ENCODE measurements at places on chromosomes 2 and 18. TPM values are rescaled to one million over a fixed set of nuclear protein-coding genes. Genes with fewer than 3 reads are reported as not detected.

DNA sequence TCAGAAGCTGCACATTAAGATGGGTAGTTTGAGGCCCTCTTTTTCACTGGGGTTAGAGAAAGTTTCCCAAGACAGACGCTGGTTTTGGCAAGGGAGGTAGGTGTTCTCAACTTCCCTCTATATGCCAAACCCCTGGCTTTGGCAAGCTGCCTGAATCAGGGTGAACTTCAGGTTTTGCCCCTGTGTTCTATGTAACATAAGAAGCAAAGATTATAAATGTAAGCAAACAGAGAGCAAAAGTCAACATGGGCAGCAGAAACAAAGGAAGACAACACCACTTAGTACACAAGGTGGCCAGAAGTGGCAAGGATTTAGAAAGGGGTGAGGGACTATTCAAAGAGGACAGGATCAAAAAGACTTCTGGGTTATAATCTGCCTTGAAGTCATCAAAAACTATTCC, 70.5 kb upstream of the TFCP2L1 start:
- no peaks in the 10 kb centered on the region for H3K27me3 ChIP-seq
- peaks cover 6% of the 10 kb centered on the region for H3K4me1 ChIP-seq
- no peak overlapping the region for H3K27ac ChIP-seq
- peaks cover 13% of the 10 kb centered on the region for H3K36me3 ChIP-seq
- no peak for DNase-seq

- no peak for DNase-seq
- no peak overlapping the region for H3K27ac ChIP-seq
- peaks cover 2% of the 10 kb centered on the region for H3K27me3 ChIP-seq
- H3K4me1 ChIP-seq, result peaks cover 3% of the 10 kb centered on the region
- no peaks in the 10 kb centered on the region for H3K36me3 ChIP-seq
Measured at GRCh38 chr2:145026456-145027455, 506.8 kb upstream of the ZEB2 start.

GRCh38 chr2:656676-657075, 20.5 kb downstream of the TMEM18 start:
- H3K4me1 ChIP-seq, result no peaks in the 10 kb centered on the region
- H3K27me3 ChIP-seq, result no peaks in the 10 kb centered on the region
- no peak for DNase-seq
- H3K36me3 ChIP-seq, result no peaks in the 10 kb centered on the region

DNA sequence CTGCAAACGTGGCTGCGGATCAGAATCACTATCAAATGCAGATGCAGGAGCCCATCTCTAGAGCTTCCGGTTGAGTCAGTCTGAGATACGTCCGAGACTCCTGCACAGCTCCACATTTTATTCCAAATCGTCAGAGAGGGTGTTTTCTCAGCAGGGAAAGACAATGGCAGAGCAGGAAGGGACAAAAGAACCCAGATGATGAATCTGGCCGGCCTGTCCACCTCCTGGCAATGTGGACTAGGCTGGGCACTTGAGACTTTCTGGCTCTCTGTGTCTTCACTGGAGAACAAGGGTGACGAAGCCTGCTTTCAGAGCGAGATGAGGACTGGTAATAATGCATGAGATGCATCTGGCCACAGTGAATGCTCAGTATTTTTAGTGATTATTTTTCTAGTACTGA, 255.9 kb upstream of the MYT1L start:
- H3K27ac ChIP-seq, result no peak overlapping the region
- H3K4me1 ChIP-seq, result no peaks in the 10 kb centered on the region
- no peaks in the 10 kb centered on the region for H3K27me3 ChIP-seq
- H3K4me3 ChIP-seq, result no peak overlapping the region

DNA sequence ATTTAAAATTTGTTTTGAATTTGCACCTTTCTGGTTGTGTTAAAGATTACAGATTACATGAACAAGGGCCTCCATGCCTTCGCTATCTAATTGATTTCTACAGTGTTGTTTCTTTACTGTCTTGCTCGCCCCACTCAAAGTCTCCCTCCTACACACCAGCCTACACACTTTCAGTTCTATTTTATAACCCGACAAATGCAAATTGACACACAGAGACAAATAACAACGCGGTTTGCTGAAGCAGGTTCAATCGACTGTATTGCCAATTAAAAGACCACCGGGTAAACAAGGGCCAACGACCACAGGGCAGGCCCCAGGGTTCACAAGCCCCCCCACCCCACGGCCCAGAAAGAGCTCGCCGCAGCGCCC, 869 bp downstream of the STARD7 start:
- H3K4me3 ChIP-seq, result peak overlapping the region; percentile 77
- no peaks in the 10 kb centered on the region for H3K36me3 ChIP-seq
- no peaks in the 10 kb centered on the region for H3K4me1 ChIP-seq
- H3K27ac ChIP-seq, result peak overlapping the region; percentile 4

The RTP5 gene
- not detected for total RNA-seq

DNA sequence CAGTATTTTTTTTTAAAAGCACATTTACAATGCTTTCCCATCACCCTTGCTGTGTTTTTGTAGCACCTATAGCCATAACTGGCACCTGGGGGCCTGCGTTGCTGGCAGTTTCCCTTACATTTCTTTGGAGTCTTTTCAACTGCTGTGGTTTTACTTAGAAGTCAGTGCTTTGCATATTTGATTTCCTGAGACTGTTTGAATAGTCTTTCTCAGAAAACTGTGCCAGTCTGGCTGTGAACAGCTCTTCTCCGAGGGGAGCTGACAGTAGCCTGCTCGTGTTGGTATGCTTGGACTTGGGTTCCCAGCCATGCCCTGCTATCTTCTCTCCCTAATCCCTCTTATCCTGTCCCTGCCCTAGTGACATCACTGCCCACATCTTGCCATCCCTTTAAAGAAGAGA, 81.5 kb downstream of the DPP4 start:
- no peaks in the 10 kb centered on the region for H3K27me3 ChIP-seq
- no peak for DNase-seq
- H3K4me1 ChIP-seq, result no peaks in the 10 kb centered on the region
- no peak overlapping the region for H3K4me3 ChIP-seq
- no peak overlapping the region for H3K27ac ChIP-seq

The GULP1 gene
- total RNA-seq, result 68.8 TPM

The SLC5A7 gene
- total RNA-seq, result 0.19 TPM

The ZFAND2B gene
- 40.7 TPM for total RNA-seq

The CUL3 gene
- total RNA-seq, result 72.4 TPM

The BARD1 gene
- 19.0 TPM for total RNA-seq

The PLGLB2 gene
- total RNA-seq, result 0.62 TPM

The ZNF385B gene
- 3.3 TPM for total RNA-seq

DNA sequence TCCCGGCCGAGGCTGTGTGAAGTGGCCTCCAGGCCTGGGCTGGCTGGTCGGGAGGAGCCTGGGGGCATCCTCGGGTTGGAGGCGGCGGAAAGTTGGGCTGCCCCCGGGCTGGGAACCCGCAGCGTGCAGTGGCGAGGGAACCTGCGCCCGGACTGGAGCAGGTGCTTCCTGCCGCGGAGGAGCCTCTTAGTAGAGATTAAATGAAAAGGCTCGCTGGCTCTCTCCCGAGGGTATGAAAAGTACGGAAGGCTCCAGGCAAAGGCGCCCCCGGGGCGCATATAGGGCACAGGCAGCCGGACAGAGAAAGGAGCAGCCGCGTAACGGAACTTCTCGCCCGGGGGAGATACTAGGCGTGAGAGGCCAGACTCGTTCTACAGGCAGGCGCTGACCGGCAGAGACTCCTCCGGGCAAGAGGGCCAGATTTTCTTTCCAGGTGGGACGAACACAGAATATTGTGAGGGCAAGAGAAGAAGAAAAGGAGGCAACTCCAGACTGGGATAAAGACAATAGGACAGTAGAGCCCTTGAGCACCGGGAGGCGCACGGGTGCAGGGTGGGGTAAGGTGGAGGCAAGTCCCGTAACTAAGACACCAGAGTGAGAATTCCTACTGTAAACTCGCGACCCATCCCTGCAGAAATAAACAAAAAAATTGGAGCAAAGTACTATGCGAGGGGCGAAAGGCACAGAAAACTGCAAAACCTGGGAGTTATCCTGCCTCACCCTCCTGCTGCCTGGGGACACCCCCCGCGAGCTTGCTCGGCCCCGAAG, 816 bp downstream of the CDH2 start:
- H3K36me3 ChIP-seq, result no peaks in the 10 kb centered on the region
- no peaks in the 10 kb centered on the region for H3K4me1 ChIP-seq

The C2orf80 gene
- total RNA-seq, result not detected

The KLHL29 gene
- 11.4 TPM for total RNA-seq

- H3K4me3 ChIP-seq, result no peak overlapping the region
- no peaks in the 10 kb centered on the region for H3K27me3 ChIP-seq
- no peak for DNase-seq
- no peak overlapping the region for H3K27ac ChIP-seq
- H3K4me1 ChIP-seq, result no peaks in the 10 kb centered on the region
Measured at GRCh38 chr2:10814571-10815331, 2.2 kb upstream of the PDIA6 start.

GRCh38 chr2:98088261-98088660, 1.3 kb downstream of the VWA3B start:
- H3K4me3 ChIP-seq, result no peak overlapping the region
- no peaks in the 10 kb centered on the region for H3K27me3 ChIP-seq
- no peak for DNase-seq
- no peaks in the 10 kb centered on the region for H3K4me1 ChIP-seq
- no peaks in the 10 kb centered on the region for H3K36me3 ChIP-seq

DNA sequence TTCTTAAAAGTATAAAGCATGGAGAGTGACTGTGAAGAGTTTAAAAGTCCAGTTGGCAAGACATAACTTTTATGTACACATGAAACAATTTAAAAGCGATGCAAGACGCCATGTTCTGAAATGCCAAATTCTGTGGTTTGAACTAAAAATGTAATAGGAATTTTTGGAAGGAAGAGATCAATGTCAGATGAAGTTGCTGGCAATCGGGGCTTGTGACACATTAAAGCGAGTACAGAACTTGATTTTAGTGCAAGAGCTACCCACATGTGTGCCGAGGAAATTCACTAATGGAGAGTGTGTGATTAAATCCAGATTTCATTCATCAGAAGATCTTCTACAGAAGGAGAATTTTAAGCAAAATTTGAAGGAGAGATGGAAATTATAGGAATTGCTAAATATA, 220.2 kb upstream of the CCDC68 start:
- no peaks in the 10 kb centered on the region for H3K36me3 ChIP-seq
- no peak overlapping the region for H3K4me3 ChIP-seq
- DNase-seq, result no peak
- H3K27ac ChIP-seq, result no peak overlapping the region

DNA sequence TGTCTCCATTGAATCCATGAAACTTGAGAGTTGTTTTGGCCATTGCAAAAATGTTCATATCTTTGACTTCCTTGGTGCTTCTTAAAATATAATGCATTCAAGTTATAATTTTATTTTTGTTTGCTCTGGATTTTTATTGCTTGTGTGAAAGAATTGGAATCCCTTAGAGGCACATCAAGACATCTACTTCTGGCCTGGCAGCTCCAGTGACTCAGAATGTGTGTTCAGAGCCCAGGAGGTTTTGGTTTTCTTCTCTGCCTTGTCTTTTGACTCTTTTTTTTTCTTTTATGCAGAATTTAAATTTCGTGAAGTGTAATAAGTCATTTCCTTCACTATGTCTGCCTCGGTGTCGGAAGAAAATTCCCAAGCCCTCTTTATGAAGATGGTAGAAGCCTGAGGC, 180.2 kb downstream of the LTBP1 start:
- peak overlapping the region; percentile 79 for H3K27ac ChIP-seq
- no peak for DNase-seq
- H3K36me3 ChIP-seq, result no peaks in the 10 kb centered on the region
- H3K4me3 ChIP-seq, result no peak overlapping the region
- no peaks in the 10 kb centered on the region for H3K27me3 ChIP-seq

The LINC00305 gene
- not detected for total RNA-seq

GRCh38 chr2:238097988-238098871, 1.9 kb upstream of the ESPNL start:
- no peak overlapping the region for H3K27ac ChIP-seq
- H3K36me3 ChIP-seq, result no peaks in the 10 kb centered on the region
- H3K4me3 ChIP-seq, result no peak overlapping the region
- H3K4me1 ChIP-seq, result no peaks in the 10 kb centered on the region
- H3K27me3 ChIP-seq, result no peaks in the 10 kb centered on the region
- peak; percentile 85 for DNase-seq

The EIF5B gene
- total RNA-seq, result 57.9 TPM

DNA sequence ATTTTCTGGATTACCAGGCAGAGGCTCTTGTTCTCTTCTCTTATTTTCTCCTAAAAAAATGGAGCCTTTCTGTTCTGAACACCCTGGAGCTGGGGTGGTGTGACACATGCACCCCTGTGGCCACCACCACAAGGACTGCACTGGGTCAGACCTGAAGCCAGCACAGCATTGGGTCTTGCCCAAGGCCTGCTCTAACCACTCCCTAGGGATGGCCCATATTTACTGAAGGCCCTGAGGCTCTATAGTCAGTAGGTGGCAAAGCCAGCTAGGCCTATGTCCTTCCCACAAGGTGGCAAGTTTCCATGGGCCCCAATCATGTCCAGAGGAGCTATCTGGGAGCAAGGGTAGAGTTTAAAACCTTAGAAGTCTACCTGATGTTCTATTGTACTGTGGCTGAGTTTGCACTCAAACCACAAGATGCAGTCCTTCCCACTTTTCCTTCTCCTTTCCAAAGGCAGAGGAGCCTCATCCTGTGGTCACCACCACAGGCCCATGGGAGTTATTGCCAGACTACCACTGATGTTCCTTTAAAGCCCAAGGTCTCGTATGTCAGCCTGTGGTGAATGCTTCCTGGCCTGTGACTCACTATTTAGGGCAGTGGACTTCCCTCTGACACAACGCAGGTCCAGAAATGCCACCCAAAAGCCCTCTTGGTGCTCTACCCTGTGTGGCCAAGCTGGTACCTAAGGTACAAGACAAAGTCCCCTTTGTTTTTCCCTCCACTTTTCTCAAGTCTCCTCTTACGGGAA, 15.0 kb upstream of the FMNL2 start:
- no peak overlapping the region for H3K4me3 ChIP-seq
- H3K27ac ChIP-seq, result no peak overlapping the region
- no peaks in the 10 kb centered on the region for H3K4me1 ChIP-seq
- no peaks in the 10 kb centered on the region for H3K27me3 ChIP-seq

GRCh38 chr18:3332376-3332775, 70.4 kb downstream of the MYL12B start:
- H3K27ac ChIP-seq, result no peak overlapping the region
- no peak for DNase-seq
- no peaks in the 10 kb centered on the region for H3K36me3 ChIP-seq
- H3K27me3 ChIP-seq, result no peaks in the 10 kb centered on the region
- no peaks in the 10 kb centered on the region for H3K4me1 ChIP-seq

The ATP8B1 gene
- total RNA-seq, result 76.5 TPM

DNA sequence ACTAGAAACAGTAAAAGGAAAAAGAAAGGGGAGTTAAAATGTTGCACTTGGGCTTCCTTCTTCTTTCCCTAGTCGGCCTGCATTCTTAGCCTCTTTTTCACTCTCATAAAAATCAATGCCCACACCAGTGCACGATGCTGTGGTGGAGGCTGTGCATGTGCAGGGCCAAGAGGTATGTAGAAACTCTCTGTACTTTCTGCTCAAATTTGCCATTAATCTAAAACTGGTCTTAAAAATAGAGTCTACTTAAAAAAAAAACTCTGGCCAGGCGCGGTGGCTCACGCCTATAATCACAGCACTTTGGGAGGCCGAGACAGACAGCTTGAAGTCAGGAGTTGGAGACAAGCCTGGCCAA, 11.1 kb downstream of the TRAPPC8 start:
- H3K36me3 ChIP-seq, result peaks cover 2% of the 10 kb centered on the region
- H3K4me1 ChIP-seq, result peaks cover 4% of the 10 kb centered on the region
- H3K4me3 ChIP-seq, result no peak overlapping the region
- H3K27me3 ChIP-seq, result no peaks in the 10 kb centered on the region

Measured in aorta (tissue), 5 donors.